Stimulated activated CD4-positive, alpha-beta T cell treated with anti-CD3 and anti-CD28 coated beads, TNF-alpha, amount 100 ng/mL, for 4 hours (primary cell): ENCODE measurements at places on chromosomes 1 and 21.

- DNase-seq: no peak
Observed at GRCh38 chr1:87334351-87335174, 5.9 kb downstream of the LMO4 start.

DNA sequence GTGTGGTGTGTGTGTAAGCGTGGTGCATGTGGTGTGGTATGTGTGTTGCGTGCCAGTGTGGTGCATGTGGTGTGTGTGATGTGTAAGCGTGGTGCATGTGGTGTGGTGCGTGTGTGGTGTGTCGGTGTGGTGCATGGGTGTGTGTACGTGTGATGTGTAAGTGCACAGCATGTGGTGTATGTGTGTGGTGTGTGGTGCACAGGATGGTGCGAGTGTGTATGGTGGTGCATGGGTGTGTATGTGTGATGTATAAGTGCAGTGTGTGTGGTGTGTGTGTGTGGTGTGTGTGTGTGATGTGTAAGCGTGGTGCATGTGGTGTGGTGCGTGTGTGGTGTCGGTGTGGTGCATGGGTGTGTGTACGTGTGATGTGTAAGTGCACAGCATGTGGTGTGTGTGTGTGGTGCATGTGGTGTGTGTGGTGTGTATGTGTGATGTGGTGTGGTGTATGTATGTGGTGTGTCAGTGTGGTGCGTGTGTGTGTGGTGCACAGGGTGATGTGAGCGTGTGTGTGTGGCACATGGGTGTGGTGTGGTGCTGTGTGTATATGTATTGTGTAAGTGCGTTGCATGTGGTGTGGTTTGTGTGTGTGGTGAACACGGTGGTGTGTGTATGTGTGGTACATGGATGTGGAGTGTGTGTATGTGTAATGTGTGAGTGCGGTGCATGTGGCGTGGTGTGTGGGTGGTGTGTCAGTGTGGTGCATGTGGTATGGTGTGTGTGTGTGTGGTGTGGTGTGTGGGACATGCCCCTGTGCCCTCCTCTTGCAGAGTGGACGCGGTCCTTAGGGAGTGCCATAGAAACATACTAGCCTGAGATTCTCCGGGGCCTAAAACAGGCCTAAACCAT lies 1.1 kb upstream of the C2CD2 start:
- DNase-seq: no peak

- DNase-seq: no peak
Observed at GRCh38 chr1:82893712-82894470, 1093.2 kb downstream of the ADGRL2 start.

DNA sequence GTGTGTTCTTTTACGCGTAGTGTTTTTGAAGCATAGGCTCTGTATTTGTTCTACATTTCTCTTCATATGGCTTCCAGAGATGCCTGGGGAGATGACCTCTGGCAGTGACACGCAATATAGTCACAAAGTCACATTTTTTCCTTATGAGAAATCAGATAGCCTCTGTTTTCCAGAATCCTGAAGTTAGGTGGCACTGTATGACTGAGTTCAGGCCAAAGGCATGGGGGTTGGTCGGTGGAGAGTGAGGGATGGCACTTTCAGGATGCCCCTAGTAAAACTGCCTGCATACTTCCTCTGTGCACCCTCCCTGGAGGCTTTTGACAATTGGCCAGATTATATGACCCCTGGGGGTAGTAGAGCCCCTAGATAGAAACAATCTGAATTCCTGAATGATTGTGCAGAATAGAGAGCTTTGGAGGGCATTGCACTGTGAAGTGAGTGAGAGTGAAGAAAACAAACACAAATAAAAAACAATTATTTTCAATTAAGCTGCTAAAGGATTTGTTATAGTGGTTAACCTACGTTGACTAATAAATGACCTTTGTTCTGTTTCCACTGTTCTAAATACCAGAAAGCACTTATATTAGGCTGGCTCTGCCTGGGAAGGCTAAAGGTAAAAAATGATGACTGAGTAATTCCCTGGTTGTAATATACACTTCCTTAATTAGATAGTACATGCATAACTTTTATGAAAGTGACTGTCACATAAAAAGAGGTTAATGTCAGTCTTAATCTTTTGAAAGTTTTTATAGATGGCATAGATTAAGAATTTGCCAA lies 1660.8 kb downstream of the PLA2G4A start:
- no peak for DNase-seq

DNA sequence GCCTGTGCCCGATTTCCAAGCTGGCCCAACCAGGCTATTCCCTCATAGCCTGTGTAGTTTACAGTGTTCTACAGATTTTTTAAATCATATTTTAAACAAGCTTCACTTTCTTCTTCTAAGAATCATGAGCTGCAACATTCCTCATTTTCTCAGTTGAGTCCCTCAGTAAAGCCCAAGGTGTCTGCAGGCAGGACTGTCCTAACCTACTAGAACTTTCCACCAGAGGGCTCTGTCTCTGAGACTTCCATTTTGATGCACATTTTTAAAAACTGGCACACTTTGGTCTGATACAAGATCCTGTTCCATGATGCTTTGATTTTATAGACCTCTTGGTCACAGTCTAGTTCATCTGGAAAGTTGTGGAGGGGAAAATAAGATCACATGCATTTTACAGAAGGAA lies 21.6 kb upstream of the SLAMF6 start:
- no peak for DNase-seq

DNA sequence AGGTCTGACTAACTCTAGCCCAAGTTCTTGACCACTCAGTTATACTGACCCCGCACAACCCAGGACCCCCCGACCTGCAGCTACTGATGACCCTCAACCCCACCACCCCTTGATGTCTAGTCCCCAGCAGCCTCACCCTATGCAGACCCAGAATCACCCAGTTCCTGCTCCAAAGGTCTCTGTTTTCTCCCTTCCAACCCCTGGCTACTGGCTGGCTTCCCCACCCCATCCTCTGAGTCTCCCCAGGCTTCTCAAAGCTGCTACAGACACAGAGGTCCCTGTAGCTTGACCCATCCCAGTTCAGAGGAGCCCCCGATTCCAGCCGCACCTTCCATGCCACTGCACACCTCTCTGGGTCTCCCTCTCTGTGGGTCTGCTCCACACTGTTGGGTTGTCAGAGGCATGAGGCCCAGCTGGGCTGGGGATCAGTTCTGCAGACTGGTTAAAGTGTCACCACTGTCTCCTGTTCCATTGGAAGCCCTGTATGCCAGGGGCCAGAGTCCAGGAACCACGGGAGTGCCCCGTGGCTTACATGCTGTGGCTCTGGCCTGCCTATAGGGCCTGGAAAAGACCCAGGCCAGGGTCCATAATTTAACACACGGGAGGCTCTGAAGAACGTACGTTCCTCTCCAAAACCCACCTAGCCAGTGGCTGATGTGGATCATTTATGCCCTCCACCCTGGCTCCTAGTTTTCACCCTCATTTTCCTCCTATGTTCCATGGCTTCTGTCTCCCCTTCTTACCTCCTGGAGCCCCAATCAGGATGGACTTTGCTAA lies 497 bp downstream of the PKLR start:
- DNase-seq: no peak

- no peak for DNase-seq
Observed at GRCh38 chr1:171744986-171745385, 3.1 kb upstream of the VAMP4 start.
